ENCODE measurements at places on chromosomes 16 and 17.

DNA sequence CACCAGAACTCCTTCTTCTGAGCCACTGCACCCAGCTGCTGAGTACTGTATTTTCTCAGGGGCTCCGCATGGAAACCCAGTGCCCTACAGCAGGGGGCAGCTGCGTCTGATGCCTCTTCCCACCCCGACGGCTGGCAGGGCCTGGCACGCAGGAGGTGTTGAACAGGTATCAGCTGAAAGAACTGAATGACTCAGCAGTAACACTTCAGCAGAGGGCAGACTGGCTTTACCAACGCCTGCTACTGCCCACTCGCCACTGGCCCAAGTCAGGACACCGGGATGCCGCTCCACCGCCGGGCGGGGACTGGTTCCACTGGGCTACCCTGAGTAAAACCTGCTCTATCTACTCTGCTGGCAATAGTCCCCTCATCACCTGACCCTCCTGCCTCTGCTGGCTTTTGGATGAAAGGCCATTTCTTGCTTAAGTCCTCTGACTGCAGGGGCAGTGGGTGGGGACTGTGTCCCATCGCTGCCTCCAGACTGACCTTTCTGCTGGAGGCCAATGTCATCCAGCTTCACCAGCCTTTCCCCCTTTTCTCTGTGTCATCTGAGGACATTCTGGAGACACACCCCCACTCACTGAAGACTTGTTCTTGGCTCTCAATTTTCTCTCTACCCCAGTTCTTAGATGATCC lies 100.4 kb upstream of the FA2H start:
- no peak for DNase-seq

DNA sequence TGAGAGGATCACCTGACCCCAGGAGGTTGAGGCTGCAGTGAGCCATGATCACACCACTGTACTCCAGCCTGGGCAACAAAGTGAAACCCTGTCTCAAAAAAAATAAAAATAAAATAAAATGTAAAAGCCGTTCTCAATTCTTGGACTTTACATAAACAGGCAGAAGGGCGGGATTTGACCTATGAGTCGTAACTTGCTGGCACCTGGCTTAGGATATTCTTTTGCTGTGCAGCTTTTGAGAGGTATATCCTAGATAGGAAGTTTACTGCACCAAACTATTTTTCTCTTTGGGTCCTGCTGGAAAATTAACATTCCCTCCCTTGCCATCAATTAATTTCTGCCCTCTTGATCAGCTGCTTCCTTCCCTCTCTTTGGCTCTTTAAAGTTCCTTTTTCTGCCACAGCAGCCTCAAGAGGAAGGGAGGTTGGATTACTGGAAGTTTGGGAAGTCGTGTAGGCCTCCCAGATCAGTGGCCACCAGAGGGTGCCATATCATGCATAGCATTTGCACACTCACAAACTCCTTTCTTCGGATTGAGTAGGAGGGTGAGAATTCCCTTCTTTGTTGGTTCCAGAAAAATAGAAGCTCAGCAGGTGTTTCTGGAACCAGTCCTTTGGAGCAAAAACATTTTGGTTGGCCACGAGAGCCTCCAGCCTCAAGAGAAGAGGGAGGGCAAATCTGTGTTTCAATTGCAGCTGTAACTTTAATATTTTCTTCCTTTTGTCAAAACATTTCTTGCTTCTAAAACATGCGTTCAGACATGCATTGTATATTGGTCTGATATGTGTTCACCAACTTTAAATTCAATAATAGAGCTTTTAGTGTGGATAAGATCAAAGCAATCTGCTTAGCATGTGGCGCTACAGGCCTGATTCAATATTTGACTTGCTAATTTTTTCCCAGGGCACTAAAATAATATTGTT lies 147.3 kb downstream of the CCDC182 start:
- peak; percentile 89 for DNase-seq

DNA sequence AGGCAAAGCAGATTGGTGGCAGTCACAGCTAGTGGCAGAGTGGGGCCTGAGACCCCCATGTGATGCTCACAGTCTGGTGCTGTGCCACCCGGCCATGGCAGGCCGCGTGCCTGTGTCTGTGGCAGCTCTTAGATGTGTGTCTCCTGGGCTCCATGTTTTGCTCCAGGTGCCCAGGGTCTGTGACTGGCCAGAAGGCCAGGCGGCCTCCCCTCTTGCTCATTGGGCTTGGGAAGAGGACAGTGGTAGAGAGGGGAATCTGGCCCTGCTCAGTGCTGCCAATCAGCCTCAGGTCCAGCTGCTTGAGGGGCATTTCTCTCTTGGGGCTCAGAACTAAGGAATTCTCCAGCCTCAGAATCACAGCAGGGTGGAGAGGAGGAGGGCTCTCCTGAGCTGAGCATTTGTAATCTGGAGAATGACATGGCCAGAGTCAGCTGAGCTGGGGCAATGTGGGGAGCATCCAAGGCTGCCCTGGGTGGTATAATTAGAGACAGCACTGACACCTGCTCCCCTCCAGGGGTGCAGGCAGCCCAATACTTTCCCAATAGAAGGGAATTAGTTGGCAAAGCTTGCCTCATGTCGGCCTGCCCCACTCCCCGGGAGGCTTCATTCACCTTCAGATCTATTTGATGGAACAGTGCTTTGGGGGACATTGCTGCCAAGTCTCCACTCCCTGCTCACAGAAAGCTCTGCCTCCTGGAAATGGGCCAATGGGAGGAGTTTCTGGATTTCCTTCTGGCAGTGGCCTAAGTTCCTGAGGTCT lies 2.7 kb upstream of the LASP1NB start:
- DNase-seq: peak; percentile 80

- no peak for DNase-seq
Measured at GRCh38 chr16:55734665-55735064, 78.9 kb downstream of the SLC6A2 start.

- no peak for DNase-seq
Measured at GRCh38 chr16:68710211-68710610, 26.9 kb upstream of the CDH1 start.

GRCh38 chr17:77836557-77837041 lies 121.9 kb upstream of the TNRC6C start:
- DNase-seq: peak; percentile 87

- DNase-seq: no peak
Measured at GRCh38 chr17:20053361-20053964, 44.3 kb downstream of the SPECC1 start.

DNA sequence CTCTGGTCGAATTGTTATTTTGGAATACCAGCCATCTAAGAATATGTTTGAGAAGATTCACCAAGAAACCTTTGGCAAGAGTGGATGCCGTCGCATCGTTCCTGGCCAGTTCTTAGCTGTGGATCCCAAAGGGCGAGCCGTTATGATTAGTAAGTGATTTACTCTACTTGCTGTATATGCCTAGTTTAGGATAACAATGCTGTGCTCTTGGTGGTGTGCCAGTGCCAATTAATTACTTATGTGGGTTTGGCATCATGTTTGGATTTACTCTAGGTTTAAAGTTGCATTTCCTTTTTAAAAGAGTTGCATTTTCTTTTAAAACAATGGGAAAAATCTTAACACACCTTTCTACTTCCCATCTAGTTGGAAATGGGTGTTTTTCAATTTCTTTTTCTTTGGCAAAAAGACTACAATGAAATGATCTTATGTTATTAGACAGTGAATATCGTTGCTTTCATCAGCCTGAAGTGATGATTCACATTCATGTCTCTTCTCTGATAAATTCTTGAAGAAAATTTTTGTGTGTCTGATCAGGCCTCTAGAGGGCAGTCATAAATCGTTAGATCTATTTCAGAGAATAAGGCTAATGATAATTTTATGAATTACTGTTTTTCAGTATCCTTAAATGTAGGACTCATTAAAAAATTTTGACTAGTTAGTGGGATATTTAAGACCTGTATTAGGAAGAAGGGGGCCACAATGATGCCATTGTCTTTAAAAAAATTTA lies 5.6 kb downstream of the SF3B3 start:
- DNase-seq: peak; percentile 64

DNA sequence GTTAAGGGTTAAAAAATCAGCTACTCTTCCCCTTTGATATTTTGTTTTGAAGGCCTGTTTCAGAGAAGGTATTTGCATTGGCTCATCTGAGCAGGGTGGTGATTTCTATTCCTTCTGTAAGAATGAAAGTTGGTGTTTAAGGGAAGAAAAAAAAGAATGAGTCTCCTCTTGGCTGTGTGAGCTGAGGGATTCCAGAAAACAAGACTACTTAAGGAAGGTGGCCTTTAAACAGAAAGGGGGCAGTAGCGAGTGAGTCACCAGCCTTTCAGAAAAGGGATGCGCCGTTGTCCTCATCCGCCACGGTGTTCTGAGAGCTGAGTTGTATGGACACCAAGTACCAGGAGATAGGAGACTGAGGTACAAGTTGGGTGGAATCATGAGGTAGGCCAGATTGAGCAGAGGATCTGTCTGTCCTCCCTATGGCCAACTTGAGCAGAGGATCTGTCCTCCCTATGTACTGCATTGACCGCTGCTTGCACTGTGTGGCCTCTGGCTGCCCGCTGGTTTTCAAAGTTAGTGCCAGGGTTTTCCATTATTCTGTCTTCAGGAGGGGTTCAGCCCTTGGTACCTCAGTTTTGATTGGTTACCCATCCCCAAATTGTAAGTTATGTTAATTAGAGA lies 8.2 kb downstream of the PRKCA start:
- DNase-seq: no peak

DNA sequence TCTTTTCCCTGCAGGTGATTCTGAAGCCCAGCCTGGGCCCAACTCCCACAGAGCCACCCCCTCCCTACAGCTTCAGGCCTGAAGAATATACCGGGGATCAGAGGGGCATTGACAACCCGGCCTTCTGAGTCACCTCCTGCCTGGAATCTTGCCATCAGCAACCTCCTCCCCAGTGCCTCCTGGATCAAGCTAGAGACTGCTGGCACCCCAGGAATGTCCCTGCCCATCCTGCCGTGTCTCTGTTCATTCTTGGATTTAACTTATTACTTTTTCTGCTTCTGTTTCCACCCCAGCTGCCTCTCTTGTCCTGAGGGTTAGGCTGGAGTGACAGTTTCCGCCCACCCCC lies 4.9 kb downstream of the TMEM92 start:
- no peak for DNase-seq

GRCh38 chr17:488993-489757 lies 136.6 kb upstream of the RPH3AL start:
- peak; percentile 41 for DNase-seq

DNA sequence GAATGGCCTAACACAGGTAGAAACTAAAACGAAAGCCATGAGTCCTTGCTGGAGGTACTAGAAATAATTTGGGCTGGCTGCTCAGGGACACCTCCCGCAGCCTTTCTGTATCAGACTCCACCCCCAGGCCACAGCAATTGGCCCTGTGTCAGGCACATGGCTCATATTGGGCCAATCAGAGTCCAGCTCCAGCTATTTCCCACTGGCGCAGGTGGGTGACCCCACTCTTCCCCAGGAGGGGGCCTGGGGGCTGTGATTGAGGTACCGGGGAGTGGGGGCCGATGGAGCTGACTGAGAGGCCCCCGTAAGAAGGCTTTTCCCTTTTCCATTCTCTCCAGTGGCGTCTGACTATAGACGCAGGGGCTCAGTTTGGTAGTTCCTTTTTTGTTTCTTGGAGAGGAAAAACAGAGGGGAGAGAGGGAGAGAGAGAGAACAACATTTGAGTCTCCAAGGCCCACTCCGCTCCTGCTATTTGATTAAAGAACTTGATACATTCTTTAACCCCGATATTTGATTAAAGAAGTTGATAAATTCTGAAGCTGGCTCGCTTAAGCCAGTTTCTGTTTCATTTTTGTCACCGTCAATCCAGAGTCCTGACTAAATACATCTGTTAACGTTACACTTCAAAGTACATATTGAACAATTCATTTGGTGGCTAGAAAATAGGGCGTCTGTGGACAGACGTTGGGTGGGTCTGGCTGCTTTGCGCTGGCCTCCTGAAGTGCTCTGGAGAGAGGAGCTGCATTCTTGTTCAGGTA lies 26.3 kb downstream of the FOXL1 start:
- DNase-seq: no peak

DNA sequence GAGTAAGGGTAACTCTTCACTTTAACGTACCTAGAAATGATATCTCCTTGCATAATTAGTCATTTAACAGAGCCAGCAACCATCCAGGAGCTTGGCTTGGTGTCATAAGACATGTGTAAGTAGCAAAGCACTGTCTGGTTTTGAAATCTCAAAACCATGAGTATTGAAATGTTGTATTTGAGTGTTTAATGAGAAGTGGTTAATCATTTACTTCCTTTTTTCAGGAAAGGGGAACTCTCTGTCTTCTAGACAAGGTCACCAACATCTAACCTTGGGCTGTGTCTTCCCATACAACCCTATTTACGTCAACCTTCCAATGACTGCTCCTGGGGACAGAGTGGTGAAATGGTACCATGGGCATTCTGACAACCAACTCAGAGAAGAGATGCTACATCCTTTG lies 27.1 kb downstream of the PMP22 start:
- no peak for DNase-seq

DNA sequence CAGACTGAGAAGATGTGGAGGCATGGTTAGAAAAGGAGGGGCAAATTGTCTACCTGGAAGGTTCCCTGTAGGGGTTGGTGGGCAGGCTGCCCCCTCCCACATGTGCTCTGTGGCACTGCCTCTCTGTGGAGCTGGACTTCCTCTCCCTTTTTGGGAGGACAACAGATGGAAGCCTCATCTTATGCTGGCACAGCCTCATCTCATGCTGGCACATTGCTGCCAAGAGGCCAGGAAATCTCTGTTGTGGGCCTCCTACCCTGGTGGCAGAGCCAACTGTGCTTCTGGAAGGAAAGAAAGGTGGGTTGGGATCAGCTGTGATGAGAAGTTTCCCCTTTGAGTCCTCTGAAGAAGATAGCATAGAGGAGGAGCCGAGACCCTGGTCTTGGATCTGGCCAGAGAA lies 19.7 kb upstream of the BRD7 start:
- DNase-seq: no peak

- no peak for DNase-seq
Measured at GRCh38 chr16:20380782-20381181, 23.8 kb downstream of the PDILT start.

- DNase-seq: peak; percentile 22
Measured at GRCh38 chr16:48608871-48609651, 919 bp downstream of the N4BP1 start.

DNA sequence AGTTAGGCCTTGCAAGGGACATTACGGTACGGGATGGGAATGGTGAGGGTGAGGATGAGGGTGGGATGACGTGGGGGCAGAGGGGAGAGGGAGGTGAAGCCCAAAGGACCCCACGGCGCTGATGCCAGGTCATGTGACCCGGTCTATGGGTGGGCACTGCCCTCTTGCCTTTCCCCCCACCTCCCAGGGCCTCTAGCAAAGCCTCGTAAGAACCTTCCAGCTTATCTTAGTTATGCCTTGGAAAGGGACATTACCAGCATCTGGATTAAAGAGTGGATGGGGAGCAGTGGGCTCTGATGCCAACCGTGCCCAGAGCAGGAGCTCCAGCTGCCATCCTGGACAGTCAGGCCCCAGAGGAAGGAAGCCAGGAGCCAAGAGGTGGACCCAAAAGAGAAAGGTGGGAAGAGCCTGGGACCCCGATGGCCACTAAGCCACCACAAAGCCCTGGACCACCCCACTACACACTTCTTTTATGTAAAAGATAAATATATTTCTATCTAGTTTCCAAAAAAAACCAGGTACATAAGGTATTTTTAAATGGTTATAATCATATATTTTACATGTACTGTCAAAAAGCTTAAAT lies 40.9 kb downstream of the TK2 start:
- no peak for DNase-seq

- no peak for DNase-seq
Measured at GRCh38 chr16:79263425-79263824, 337.1 kb downstream of the MAF start.

Data from fibroblast of lung (primary cell).